ENCODE measurements at places on chromosomes 16 and 17. TPM values are rescaled to one million over a fixed set of nuclear protein-coding genes. Genes with fewer than 3 reads are reported as not detected.

SPATA20 gene
- 31.3 TPM for total RNA-seq

ATP2A1 gene
- total RNA-seq: 4.6 TPM

HYDIN gene
- total RNA-seq: not detected

USP36 gene
- total RNA-seq: 87.8 TPM

PPP1R1B gene
- not detected for total RNA-seq

NEUROD2 gene
- total RNA-seq: not detected

CHST5 gene
- total RNA-seq: not detected

FOXF1 gene
- not detected for total RNA-seq

DHRS7C gene
- not detected for total RNA-seq

ENPP7 gene
- not detected for total RNA-seq

ABHD15 gene
- total RNA-seq: 20.4 TPM

KREMEN2 gene
- total RNA-seq: not detected

IL17C gene
- not detected for total RNA-seq

LIMD2 gene
- 452 TPM for total RNA-seq

MCRIP1 gene
- 58.3 TPM for total RNA-seq

KRTAP3-2 gene
- not detected for total RNA-seq

BCL6B gene
- total RNA-seq: 0.36 TPM

CD300LG gene
- not detected for total RNA-seq

SULT1A1 gene
- total RNA-seq: 16.3 TPM

CCDC78 gene
- total RNA-seq: 5.8 TPM

DLX4 gene
- 0.69 TPM for total RNA-seq

TP53TG3B gene
- total RNA-seq: not detected

SOST gene
- total RNA-seq: not detected

KRT28 gene
- total RNA-seq: not detected

HOXB5 gene
- not detected for total RNA-seq

ADGRG1 gene
- 4.3 TPM for total RNA-seq

RGS9 gene
- 2.8 TPM for total RNA-seq

XPO6 gene
- 261 TPM for total RNA-seq

KRT24 gene
- total RNA-seq: not detected

KCNG4 gene
- not detected for total RNA-seq

PRAC2 gene
- not detected for total RNA-seq

VTN gene
- total RNA-seq: 0.28 TPM

RUNDC3A gene
- total RNA-seq: not detected

KRT34 gene
- not detected for total RNA-seq

CES5A gene
- not detected for total RNA-seq

ZSWIM7 gene
- 21.8 TPM for total RNA-seq

CDH3 gene
- 0.51 TPM for total RNA-seq

NTN3 gene
- total RNA-seq: not detected

TEKT5 gene
- total RNA-seq: not detected

KRT36 gene
- total RNA-seq: not detected

PDE6G gene
- 47.8 TPM for total RNA-seq

CENPT gene
- total RNA-seq: 90.7 TPM

ZG16 gene
- not detected for total RNA-seq

CPHXL2 gene
- total RNA-seq: not detected

BRD7 gene
- total RNA-seq: 84.3 TPM

PPL gene
- not detected for total RNA-seq

Measured in activated naive CD8-positive, alpha-beta T cell treated with anti-CD3 and anti-CD28 coated beads, Interleukin-2, amount 10 ng/mL, durations not matched to agents 7 days and 5 days (primary cell).